ENCODE measurements at places on chromosomes 2 and 18.

DNA sequence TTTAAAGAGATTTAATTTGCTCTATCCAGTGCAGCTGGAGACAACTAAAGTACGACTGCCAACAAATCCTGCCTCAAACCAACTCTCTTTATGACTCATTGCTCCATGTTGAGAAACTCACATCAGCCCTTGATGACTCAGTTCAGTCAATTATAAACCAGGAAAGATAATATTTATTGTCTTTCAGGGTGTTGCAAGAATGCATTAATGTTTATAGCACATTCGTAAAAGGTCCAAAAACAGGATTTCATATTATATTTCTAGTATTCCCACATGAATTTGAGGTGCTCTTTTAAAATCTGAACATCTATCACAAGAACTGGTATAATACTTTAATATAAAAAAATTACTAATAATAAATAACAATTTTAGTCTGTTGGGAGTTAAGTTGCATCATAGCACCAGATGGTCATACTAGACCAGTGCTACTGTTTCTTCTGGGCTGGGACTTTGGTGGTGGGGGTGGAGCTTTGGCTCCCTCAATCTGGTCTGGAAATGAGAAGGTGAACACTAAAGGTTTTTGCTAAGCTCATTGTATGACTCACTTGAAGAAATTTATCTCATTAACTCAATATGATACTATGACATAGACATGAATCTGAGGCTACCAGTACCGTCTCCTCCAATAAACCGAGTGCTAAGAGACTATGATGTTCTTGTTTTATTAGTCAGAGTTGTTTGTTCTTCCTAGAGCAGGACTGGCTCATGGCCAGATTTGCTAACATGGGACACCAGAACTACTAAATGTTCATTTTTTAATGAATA lies 26.6 kb upstream of the MAP3K20 start:
- DNase-seq: peak; percentile 18

DNA sequence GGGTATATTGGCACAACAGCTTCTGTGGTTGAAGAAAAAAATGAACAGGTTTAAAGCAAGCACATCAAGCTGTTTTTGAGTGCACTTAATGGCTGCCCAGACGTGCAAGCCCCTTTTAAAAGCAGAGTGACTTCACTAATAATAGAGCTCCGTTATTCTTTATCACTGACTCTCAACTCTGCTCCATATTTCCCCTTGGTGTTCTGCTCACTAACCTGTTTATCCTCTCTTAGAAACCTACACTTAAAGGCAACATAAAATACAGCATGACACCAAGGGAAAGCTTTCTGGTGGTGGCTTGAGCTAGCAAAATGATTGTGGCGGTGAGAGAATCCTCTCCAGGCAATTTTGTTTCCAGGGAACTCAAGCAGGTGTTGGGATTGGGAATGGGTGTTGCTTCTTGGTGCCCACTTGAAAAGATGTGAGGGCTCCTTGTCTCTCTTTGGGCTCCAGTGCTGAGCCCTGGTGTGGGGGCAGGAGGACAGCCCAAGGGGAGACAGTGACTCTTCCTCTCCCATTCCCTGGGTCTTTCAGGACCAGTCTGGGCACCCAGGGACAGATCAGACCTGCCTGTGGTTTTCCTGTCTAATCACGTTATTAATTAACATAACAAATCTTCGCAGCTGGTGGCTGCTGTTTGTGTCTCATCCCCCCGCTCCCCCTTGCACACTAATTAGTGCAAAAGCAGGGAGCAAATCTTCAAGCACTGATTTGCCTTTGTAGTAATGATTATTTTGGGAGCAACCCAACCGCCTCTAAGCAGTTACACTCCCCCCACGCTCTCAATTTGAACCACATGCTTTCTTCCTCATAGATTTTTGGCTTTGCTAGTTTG lies 289.4 kb upstream of the CXCR4 start:
- no peak for DNase-seq

GRCh38 chr2:196987649-196988364 lies 61.3 kb upstream of the PGAP1 start:
- DNase-seq: no peak

GRCh38 chr2:197911667-197912066 lies 107.3 kb downstream of the PLCL1 start:
- DNase-seq: no peak

DNA sequence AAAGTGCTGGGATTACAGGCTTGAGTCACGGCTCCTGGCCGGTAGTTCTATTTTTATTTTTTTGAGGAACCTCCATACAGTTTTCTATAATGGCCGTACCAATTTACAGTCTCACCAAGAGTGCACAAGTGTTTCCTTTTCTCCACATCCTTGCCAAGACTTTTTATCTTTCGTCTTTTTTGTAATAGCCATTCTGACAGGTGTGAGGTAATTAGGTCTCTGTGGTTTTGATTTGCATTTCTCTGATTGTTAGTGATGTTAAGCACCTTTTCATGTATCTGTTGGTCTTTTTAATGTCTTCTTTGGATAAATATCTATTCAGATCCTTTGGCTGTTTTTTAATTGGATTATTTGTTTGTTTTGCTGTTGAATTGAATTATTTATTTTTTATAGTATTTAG lies 9.3 kb downstream of the ARMC9 start:
- DNase-seq: no peak

- peak; percentile 68 for DNase-seq
Measured at GRCh38 chr2:128734521-128735295, 416.0 kb upstream of the HS6ST1 start.

DNA sequence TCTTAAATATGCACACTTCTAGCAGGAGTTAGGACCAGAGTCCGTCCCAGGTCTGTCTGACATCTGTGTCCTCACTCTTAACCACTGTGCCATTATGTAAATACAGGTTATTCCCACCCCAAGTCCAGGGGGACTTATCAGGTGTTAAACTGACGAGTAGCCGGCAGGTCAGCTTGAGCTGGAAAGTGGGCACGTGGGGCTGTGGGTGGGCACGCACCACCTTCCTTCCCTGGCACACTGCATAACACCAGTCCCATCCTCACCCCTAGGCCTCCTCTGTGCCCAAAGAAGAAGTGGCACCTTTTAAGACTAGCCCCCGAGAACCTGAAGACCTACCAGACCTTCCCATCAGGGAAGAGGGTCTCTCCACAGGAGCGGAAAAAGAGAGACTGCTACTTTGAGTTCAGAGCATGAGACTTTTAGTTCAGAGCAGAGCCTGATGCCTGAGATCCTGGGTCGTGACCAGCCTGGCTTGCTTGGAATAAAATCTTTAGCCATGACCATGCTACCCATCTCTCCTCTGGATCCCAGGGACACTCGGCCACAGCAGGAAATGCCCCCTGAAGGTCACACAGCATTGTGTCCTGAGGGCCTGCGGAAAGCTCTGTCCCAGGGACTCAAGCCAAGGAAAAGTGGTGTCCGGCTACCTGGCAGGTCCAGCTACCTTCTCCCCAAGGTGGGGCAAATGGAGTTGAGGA lies 62.0 kb downstream of the CIB4 start:
- DNase-seq: no peak

GRCh38 chr2:37300578-37300977 lies 24.1 kb downstream of the PRKD3 start:
- DNase-seq: no peak

GRCh38 chr2:84980263-84980983 lies 9.5 kb downstream of the KCMF1 start:
- no peak for DNase-seq
